Esophagus muscularis mucosa (tissue), 4 donors: ENCODE measurements at places on chromosomes 3 and 15. TPM values are rescaled to one million over a fixed set of nuclear protein-coding genes. Genes with fewer than 3 reads are reported as not detected.

The SPINT1 gene
- total RNA-seq: 2.8 TPM

The TMEM108 gene
- 10.8 TPM for total RNA-seq

The CASR gene
- not detected for total RNA-seq

The RAB5A gene
- 74.8 TPM for total RNA-seq

GRCh38 chr3:194259982-194260766, 91.0 kb downstream of the CPN2 start:
- DNase-seq: no peak

DNA sequence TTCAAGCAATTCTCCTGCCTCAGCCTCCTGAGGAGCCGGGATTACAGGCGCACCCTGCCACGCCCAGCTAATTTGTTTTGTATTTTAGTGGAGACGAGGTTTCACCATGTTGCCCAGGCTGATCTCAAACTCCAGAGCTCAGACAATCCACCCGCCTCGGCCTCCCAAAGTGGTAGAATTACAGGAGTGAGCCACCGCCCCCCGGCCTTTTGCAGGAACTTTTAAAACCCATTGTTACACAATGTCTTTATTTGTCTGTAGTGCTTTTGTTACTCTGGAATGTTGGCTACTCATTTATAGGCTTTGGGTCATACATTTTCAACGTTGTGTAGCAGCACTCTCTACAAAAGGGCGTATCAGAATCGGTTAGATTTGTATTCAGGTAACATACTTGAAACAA, 499.1 kb downstream of the ROBO2 start:
- DNase-seq: no peak

GRCh38 chr3:41265823-41266273, 66.5 kb downstream of the CTNNB1 start:
- no peak for DNase-seq

DNA sequence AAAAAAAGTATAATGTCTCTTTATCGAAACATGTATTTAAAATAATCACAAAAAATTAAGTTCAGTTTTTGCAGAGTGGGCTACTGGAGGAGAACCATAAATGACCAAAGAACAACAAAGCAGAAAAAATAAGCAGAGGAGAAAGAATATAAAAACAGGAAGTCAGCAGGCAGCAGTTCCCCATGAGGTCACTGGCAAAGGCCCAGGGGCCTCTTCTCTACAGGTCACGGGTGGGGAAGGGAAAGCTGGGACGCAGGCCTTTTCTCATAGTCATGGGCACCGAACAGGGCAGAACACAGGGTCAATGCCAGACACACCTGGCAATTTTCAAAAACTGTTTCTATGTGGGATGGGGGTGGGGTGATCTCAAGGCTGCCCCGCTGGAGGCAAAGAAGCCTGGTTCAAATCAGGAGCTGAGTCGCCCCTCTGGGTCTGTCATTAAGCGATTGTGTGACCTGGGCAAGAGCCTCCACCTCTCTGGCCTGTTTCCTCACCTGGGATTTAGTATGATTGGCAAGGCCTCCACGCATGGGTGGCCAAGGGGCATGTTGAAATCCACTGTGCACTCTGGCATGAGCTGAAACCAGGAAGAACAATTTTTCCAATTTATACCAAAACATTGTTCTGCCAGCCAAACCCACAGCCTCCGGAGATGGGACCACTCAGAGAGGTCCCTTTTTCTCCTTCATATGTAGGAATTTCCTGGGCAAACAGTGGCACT, 43.8 kb upstream of the UACA start:
- DNase-seq: no peak

DNA sequence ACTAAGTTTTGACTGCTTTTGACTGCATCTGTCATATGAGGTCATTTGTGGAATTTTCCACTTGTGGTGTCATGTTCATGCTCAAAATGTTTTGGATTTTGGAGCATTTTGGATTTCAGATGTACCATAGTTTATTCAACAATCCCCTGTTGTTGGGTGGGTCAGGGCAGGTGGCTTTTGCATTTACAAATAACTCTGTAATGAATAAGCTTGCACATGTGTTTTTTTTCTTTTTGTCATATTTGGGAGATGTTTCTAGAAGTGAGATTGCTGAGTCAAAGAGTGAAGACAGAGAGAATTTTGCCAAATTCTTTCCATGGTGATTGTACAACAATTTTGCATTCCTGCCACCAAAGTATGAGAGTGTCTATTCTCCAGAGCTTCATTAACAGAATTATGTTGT, 62.4 kb upstream of the ADPGK start:
- DNase-seq: no peak

- no peak for DNase-seq
These were observed 254.5 kb downstream of the NEK10 start for GRCh38 chr3:27114684-27115083.

DNA sequence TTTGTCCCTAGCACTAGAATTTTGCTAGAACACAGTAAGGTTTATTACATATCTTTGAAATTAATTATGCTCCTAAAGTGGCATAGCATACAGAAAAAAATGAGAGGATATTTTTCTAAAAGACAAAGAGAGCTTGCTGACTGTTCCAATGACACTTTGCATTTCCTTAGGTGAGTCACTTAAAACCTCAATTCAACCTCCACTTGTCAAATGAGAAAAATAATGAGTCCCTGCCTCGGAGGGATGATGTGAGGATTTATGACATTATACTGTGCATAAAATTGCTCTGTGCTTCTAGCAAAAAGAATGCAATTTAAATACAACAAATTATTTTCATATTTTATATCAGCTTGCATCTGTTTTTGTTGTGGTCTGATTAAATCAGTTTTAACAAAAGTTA, 1417.0 kb upstream of the ALCAM start:
- DNase-seq: no peak
